ENCODE measurements at places on chromosomes 3 and 15.

- no peak for DNase-seq
Measured at GRCh38 chr15:70761046-70761445, 2.3 kb downstream of the UACA start.

GRCh38 chr3:165895919-165896318 lies 58.7 kb upstream of the BCHE start:
- DNase-seq: no peak

DNA sequence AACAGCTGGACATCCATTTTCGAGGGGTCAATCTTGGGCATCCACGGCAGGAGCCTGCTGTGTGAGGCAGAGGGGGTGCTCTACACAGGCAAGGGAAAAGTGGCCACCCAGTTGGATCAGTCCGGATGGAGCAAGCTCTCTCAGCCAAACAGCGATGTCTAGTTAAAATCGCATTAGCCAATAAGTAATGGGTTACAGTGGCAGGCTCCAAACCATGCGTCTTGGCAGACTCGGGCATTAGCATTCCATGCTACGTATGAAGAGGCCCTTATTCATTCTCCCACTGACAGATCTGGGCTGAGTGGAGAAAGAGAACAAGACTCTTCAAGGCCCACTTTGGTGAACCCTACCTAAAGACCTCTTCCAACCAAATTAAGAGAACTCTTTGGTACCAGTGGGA lies 49.3 kb downstream of the CCNB2 start:
- no peak for DNase-seq

DNA sequence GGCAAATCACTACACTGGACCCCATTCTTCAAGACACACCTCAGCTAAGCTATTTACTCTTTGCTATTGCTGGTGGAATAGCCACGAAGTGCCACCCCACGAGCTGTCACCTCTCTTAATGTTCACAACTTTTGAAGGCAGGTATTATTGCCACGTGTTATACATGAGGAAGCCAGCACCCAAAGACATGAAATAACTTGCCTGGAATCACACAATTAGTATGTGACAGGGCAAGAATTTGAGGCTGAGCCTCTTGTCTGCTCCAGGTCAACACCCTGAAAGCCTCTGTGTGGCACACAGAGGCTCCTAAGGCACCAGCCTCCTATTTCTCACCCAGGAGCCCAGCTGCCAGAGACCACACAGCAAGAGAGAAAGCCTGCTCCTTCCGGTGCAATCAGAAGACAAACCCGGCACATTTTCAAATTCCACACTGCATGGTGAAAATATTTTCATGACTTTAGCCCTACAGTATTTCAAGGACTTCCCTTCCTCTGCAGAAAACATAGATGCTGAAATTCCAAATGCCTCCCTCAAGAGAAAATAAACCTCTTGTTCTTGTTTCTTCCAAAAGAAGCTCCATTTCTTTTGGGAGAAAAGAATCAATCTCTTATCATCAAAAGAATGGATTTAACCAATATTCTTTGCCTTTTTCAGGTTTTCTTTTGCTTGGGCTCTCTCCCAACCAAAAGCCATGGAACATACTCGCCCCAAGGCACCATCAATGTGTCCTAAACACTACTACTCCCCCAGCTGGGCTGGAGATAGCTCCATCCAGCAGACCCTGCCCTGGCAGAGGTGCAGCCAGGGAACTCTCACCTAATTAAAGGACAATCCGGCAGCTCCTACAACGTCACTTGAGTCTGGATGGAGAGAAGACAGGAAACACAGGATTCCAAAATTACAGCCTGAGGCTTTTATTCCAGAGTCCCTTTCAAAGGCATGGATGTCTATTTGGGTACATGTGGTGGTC lies 84.7 kb upstream of the THBS1 start:
- DNase-seq: no peak

DNA sequence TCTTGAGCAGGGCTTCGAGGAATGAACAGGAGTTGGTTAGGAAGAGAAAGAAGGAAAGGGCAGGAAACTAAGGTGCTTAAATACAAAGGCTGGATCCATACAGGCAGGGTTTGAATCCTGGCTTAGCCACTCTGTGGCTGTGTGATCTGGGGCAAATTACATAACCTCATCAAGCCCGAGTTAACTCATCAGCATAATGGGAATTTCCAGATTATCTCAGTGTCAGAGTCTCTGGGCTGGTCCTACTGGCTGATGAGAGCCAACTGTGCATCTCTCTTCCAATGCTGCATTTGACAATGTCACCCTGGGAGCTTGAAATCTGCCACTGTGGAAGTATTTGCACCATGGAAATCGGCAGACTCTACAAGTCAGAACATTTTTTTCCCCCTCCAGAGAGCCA lies 83.8 kb upstream of the SLC6A6 start:
- DNase-seq: no peak

- no peak for DNase-seq
Measured at GRCh38 chr15:57298843-57299550, 77.3 kb upstream of the CGNL1 start.

DNA sequence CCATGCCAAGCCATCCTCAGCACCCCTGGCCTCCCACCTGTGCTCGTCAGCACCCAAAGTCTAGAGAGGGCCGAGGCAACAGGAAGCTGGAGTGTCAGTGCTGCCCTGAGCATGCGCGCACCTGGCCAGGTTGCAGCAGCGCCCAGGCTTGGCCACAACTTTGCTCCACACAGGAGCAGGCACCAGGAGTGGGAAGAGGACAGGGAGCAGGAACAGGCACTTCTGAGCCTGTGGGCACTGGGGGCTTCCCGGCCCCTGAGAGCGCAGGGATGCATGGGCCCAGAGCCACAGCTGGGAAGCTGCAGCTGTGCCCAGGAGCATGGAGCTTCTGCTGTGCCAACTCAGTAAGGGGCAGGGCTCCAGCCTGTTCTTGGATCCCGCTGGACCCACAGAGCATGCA lies 471.5 kb upstream of the WNT5A start:
- DNase-seq: no peak

- no peak for DNase-seq
Measured at GRCh38 chr3:158451405-158452055, 119.5 kb upstream of the MLF1 start.

GRCh38 chr3:154660811-154661210 lies 230.8 kb upstream of the GPR149 start:
- no peak for DNase-seq

DNA sequence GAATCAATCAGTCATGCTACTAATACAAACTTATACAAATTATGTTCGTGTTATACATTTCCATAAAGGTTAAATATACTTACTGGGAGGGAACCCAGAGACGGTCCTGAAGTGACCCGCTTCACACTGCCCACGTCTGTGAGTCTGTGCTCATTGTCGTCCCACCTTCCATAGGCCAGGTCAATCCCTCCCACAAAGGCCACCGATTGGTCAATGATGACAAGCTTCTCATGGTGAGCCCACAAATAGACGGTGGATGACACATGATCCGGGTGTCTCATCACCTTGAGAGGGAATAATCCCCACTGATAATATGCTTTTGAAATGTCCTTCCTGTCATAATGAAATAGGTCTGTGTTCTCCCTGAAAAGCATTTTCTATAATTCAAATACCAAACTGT lies 121.7 kb downstream of the PLD1 start:
- no peak for DNase-seq

DNA sequence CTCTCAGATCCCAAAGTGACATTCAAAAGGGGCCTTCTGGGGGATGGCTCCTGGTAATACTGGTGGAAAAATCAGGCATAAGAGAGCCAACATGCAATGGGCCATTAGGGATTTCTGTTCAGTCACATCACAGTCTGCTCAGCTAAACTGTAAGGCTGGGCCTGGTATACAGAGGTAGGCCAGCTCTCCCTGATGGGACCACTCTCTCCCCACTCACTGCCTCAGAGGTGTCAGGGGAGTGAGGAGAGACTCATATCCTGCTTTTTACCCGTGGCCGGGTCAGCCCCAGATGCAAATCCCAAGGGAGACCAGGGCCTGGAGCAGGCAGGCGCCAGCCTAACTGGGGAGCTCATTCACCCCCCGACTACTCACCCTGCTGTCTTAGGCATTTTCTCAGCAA lies 48.1 kb upstream of the TPM1 start:
- no peak for DNase-seq

DNA sequence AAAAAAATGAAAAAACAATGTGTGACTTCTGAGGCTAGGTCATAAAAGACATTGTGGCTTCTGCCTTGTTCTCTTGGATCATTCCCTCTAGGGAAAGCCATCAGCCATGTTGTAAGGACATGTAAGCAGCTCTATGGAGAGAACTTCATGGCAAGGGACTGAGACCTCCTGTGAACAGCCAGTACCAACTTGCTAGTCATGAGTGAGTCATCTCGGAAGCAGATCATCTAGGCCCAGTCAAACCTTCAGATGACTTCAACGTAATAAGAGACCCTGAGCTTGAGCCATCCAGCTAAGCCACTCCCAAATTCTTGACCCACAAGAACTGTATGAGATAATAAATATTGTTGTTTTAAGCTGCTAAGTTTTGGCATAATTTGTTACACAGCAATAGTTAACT lies 4.9 kb downstream of the MON1A start:
- DNase-seq: no peak

DNA sequence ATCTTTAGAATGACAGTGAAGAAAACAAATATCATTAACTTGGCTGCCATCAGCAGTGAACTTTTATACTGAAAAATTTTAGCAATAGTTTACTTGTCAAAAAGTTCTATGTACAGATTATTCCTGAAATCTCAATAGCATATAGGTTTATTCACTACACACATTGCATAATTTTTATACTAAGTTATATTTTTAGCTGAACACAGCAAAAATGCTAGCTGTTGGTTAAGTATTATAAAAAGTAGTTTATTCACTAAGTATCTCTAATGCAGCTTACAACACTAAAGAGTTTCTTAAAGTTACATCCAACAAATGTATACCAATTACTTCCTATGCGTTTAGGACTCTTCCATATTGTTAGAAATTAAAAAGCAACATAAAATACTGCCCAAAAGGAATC lies 131.9 kb downstream of the SCAPER start:
- no peak for DNase-seq

GRCh38 chr3:18447720-18448119 lies 22.6 kb upstream of the SATB1 start:
- no peak for DNase-seq

DNA sequence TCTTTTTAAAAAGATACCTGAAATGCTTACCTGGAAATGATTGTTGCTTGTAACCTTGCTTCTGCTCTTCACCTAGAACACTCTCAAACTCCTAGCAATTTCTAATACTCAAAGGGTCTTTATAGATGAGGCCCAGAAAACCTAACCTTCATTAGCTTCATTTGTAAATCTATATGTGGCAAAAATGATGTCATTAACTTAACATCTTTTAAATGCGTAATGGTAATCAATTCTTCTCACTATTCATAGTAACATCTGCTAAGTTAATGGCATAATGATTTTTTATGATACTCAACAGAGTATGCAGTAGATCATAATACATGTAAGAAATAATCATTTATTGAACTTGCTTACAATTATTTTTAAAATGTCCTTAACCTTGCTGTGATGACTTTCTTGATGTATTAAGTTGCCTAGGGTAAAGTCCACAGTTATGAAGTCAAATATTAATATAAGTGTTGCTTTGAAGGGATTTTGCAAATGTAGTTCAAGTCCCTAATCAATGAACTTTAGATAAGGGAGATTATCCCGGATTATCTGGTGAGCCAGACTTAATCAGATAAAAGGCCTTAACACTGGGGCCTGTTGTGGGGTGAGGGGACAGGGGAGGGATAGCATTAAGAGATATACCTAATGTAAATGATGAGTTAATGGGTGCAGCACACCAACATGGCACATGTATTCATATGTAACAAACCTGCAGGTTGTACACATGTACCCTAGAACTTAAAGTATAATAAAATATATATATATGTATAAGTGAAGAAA lies 10.1 kb upstream of the SERPINI2 start:
- DNase-seq: no peak

DNA sequence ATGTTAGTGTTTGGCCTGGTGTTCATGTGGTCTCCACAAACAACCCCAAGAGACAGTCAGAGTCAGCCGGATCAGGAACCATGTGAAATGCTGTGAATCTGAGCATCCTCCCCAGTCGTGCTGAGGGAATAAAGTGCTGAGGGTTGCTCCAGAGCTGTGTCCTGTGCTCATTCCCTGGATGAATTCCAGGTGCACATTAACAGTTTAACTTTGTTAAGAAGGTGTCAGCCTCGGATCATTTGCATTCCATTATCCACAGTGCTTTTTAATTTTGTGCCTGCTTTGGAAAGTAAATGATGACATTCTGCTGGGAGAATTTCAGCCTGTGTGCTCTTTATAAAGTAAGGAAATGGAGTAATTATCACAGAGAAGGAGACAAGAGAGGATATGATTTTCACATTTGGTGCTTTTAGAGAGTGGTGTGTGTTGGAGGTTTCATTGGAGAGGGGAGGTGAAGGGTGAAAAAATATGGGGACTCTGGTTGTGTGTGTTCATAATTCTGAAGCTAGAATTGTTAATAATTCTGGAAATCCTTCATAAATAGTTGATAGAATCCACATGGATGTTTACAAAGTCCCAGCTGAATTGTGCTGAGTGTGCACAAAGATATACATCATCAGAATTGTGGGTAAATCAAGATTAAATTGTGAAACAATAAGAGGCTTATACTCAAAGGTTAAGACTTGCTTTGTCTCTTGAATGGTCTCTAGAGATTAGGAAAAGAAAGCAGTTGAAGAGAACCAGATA lies 621.4 kb downstream of the AGBL1 start:
- DNase-seq: no peak

GRCh38 chr3:73592154-73593144 lies 32.3 kb downstream of the PDZRN3 start:
- no peak for DNase-seq

DNA sequence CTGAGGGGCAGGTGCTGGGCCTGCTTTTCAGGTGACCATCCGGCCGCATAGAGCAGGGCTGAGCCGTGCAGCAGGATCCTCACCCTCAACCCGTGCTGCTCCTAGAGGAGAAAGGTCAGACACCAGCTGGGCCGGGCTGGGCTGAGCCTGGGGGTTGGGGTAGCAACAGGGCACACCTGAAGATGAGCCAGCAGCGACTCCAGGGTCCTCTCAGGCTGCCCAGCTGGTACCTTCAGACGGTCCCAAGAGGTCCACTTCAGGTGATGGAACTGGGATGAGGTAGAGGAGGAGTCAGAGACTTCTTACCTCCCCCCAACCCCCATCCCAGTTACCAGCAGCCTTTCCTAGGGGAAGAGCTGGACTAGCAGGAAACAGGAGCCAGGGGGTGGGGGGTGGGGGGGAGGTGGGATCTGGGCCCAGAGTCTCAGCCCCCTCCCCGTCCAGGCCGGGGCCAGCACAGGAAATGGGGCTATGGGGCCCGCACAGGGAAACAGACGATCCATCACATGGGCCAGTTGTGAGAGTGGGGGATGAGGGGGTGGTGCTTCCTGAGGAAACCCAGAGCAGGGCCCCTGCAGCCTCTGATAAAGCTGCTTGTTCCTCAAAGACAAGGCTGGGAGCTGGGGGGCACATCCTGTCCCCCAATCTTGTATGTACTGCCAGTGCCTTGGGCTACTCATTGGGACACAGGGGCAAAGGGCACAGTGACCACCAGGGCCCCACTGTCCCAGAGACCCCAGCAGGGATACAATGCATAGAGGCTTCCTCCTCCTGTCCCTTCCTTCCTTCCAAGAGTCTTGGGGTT lies 3.0 kb downstream of the INKA1 start:
- DNase-seq: no peak

Measured in thoracic aorta (tissue), 2 donors.